ENCODE measurements at places on chromosomes 16 and 17.
A peak's percentile ranks its signal among the peaks of the same experiment; 100 is the strongest.

GRCh38 chr17:79294459-79295071, 219.9 kb downstream of the ENGASE start:
- peak; percentile 87 for DNase-seq

DNA sequence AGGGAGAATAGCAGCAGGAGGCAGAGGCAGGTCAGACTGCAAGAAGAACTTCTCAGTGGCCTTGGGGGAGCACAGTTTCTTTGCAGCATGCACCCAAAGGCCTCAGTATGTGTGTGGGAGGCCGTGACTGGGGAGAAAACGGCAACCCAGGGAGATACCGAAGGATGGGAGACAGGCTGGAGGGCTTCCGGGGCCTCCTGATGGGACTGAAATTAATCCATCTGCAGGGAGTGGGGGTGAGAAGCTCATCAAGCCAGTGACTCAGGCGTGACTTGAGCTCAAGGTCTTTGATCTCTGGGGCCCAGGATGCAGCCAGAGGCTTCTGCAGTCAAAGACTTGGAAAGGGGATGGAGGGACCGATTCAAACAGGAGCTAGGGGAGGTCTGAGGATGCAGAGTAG, 5.1 kb upstream of the C17orf113 start:
- DNase-seq: no peak

GRCh38 chr16:51834133-51834532, 683.1 kb upstream of the SALL1 start:
- no peak for DNase-seq

GRCh38 chr17:33531311-33531710, 238.2 kb upstream of the ASIC2 start:
- DNase-seq: no peak

- DNase-seq: no peak
Observed at GRCh38 chr17:30347488-30347887, 13.6 kb upstream of the TMIGD1 start.

DNA sequence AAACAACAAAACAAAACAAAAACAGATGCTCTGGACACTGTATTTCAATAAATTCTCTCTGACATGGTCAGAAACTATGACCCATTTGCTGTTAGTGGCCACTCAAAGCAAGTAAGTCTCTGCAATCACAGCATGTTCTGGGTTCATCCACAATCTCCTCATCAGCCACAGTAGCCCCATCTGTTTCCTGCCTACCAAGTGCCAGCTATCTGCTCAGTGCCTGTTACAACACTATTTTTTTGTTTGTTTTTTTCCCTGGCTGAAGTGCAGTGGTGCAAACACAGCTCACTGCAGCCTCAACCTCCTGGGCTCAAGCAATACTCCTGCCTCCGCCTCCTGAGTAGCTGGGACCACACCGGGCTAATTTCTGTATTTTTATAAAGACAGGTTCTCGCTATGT, 137.9 kb downstream of the SOX9 start:
- DNase-seq: no peak

DNA sequence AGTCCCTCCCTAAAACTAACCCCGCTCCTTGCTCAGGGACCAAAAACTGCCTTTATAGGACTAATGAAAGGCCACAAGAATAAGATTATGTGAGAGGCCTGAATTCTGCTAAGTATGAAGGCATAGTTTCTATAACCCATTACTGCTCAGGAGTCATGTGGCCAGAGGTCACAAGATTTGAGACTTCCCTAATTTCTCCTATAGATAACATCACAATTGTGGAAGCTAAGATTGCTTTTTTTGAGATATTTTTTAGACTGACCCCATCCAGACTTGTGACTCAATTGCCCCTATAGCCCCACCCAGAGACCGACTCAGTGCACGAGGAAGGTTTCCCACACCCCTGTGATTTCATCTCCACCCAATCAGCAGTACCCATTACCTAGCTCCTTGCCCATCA, 504.1 kb upstream of the GOT2 start:
- DNase-seq: no peak

DNA sequence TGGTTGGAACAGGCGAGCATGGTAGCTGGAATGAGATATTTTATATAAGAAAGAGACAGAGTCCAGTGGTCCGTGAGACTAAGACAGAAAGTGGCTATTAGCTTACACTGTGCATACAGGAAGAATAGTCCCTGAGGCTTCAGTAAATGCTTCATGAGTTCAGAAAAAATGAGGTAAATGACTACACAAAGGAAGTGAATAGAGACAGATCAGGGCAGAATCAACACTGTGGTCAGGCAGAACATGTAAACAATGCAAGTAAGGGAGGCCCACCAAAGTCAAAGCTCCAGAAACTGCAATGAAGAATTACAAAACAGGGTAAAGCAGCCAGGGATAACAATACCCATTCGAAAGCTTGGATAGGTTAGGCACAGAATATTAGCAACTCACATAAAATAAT, 4.8 kb downstream of the ABCA10 start:
- no peak for DNase-seq

GRCh38 chr17:36532435-36532975, 2.2 kb downstream of the MYO19 start:
- DNase-seq: no peak

- DNase-seq: no peak
Observed at GRCh38 chr17:66682283-66682682, 152.6 kb upstream of the CACNG5 start.

- DNase-seq: no peak
Observed at GRCh38 chr17:12301551-12301950, 280.9 kb downstream of the MAP2K4 start.

DNA sequence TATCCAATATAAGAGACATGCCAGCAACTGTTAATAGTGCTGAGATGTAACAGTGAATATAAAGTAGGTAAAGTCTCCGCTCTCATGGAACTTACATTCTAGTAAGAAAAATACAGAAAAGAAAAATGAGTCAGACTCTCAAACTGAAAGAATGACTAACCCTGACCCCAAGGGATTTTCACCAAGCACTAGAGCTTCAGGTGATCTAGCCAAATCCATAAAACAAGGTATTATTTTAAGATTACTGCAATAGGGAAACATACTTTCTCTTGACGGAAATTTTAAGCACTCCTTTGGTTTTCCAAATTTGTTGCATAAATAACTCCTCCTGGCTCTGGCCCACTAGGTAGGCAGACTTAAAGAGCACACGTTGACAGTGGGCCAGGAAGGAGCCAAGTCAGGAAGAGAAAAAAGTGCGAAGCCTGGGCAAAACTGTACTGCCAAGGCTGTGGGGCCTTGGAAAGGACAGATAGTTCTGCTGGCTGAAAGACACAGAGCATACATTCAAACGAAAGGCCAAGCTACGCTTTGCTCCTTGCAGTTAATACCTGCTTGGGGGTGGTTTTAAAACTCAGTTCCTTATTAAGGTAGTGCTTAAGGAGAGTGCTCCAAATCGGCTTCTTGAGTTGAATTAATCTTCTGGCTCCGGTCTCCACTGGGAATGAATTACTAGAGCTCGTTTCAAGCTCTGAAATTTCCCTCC, 1.4 kb downstream of the GOT2 start:
- no peak for DNase-seq

GRCh38 chr17:21300601-21301571, 16.4 kb downstream of the MAP2K3 start:
- no peak for DNase-seq

DNA sequence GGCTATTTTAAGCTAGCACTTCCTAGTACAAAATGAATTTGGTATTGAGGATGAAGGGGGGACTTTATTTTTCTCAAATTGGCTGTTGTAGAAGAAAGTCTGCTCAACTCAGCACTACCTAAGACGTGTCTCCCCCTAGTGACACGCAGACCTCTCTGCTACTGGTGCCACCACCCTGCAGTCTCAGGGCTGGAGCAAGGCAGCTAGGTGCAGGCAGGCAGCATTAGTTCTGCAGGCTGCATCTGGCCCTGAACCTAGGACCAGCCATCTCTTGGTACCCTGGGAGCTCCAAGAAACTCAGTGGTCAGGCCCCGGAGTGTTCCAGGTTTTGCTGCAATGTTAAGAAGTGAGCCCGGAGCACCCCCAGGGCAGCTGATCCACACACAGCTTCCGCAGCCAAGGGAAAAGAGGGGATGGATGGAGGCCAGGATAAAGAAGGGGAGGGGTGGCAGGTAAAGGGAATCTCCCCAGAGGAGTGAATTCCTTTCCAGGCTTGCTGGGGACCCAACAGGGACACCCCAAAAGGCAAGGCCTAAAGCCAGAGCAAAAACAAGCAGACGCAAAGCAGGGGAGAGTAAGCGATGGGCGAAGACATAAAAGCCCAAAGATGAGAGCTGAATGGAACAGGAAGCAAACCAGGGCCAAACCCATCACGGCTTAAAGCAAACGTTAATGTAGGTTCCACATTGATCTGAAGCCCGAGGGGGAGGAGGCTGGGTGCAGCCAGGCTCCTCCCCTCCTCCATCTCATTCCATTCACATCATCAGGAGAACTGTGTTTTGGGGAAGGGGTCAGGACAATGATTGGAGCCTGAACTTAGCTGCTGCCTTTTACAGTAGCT, 200.5 kb downstream of the ZFHX3 start:
- DNase-seq: peak; percentile 50

DNA sequence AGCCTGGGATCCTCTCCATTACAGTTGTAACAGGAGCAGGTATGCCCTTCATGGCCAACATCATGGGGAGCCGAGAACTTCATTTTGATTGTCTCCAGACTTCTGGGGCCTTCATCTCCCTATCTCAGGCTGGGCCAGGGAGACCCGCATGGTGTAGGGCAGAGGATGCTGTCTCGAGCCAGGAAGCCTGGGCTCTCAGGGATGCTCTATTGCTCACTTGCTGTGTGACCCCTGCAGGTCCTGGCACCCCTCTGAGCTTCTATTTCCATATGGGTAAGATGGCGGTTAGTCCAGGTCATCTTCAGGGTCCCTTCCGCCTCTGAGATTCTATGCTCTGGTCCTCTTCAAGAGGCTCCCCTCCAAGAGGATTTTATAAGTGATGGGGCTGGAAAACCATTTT, 20.6 kb upstream of the RNF135 start:
- DNase-seq: no peak

DNA sequence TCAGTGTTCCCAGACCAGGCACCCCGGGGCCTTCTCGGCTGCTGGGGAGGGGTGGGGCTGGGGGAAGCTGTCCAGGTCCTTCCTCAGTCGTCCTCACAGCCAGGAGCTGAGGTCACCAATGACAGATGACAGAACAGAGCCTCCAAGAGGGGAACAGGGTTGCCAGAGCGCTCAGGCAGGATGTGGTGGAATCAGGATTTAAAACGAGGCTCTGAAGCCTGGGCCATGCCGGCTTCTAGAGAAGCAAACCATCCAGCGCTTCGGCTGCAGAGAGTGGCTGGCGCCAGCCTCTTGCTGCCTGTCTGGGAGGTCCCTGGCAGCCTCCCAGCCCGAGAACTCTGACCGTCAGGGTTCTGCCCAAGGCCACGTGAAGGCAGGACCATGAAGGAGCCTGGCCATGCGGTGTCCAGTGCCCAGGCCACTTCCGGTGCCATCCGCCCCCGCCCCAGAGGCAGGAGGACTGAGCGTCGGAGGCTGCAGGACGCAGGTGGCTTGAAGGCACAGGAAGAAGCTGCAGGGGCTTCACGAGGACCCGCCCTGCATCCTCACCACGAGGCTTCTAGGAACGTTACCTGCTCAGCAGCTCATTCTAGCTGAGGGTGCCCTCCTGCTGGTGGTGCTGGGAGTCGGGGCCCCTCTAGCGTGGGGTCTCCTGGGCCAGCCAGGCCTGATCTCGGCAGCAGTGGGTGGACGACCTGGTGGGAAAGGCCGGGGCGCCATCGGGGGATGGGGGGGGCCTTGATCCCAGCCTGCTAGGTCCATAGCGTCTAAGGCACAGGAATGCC, 78.5 kb downstream of the KLHDC4 start:
- no peak for DNase-seq

DNA sequence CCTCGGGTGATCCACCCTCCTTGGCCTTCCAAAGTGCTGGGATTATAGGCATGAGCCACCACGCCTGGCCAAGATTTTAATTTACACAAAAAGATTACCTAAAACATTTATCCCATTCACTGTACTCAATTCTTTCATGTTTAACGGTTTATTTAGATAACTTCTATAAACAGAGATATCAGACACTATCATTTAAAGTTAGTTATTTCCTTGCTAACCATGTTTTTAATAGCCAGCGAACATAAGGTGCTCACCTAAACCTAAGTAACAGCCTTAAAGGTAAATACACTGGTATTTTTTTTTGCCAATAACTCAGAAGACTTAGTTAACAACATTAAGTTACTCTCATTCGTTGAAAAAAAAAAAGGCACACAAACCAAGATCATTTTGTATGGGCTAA, 82.0 kb upstream of the C17orf78 start:
- no peak for DNase-seq

GRCh38 chr16:999677-1000076, 18.1 kb downstream of the SOX8 start:
- DNase-seq: no peak

DNA sequence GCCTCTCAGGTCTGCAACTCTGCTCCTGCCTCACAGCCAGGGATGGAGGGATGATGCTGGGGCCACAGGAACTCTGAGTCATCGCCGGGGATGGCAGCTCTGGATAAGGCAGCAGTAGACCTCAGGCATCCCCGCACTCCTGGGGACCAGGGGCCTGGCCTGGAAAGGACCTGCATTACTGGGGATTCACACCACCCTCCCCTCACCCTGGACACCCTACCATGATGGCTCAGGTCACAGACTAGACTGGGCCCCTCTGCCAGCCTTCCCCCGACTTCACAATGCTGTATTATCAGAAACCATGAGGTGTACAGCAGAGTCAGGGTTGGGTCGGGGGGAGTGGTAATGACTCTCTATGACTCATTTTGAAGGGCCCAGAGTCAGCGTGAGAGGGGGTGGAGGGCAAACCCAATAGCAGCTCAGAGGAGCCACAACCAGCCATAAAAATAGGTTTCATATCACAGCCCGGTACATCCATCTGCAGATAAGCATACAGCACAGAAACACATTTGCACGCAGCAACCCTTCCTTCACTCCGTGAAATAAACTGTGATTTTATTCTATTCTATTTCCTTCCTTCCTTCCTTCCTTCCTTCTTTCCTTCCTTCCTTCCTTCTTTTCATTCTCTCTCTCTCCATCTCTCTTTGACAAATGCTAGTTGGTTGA, 28.8 kb downstream of the DYNLRB2 start:
- peak; percentile 80 for DNase-seq

GRCh38 chr17:17685775-17686291, 4.6 kb downstream of the RAI1 start:
- DNase-seq: peak; percentile 70

DNA sequence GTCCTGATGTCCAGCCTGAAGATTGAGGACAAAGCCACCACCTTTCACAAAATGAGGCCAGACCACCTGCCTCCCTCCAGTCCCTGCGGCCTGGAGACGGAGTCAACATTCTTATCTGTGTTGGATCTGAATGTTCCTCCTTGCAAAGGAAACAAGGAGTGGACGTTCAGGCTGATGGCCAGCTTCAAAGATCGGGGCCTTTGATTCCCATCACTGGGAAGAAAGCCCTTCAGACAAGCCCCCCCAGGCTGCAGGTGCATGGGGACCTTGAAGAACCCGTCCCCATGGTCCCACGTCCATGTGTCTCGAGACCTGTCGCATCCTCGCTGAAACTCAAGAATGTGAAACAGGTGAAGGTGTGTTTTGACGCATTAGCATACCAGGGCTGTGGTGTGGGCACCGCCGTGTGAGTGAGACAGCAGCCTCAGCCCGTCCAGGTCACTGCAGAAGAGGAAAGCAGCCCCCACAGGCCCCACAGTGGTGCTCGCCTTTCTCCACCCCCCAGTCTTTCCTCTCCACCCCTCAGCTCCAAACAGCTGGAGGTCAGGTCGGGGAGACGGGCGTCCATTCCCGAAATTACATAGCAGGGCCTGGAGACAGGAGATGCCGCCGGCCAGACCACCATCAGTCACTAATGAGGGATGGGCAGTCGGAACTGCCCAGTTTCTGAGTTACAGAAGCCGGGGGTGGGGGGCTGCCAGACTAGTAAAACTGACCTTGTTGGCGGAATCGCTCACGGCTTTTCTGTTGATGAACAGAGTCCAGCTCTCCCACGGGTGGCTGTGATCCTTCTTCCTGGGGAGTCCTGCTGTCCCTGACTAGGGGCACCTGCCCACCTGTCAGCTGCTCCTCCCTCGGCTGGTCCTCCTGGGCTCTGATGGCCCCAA, 877 bp upstream of the CSNK1D start:
- no peak for DNase-seq
